ENCODE measurements at places on chromosomes 12 and 14.

DNA sequence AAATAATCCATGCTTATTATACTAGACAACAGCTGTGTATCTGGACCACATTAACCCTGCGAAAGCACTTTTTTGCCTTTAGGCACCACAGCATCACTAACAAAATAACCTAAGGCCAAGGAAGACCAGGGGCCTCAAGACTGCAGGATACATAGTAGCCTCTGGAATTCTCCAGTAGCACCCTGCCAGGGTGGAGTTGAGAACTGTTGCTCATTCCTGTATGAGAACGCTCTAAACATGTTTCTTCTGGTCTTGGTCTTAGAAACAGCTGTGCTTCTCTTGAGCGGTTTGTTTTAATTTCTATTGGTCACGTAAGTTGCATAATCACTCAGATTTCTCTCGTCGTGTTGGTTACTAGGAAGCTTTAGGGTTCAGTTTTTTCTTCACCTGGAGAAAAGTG, 7.9 kb downstream of the B4GALNT3 start:
- no peak for DNase-seq

DNA sequence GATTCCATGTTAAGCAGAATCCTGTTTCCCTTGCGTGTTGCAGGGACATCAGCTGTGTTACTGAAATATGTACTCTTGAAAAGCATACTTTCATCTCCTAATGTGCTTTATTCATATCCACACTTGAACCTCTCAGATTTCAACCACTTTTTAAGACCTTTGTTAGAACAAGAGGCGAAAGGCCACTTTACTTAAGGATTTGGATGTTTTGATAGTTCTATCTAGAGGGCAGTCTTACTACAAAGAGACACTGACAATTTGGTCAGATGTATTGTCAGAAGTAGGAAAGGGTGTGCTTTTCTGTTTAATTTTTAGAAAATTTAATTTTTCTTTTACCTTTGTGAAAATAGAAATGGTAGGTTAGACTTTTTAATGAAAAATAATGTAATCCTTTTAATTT, 267.9 kb downstream of the TMTC2 start:
- DNase-seq, result no peak

DNA sequence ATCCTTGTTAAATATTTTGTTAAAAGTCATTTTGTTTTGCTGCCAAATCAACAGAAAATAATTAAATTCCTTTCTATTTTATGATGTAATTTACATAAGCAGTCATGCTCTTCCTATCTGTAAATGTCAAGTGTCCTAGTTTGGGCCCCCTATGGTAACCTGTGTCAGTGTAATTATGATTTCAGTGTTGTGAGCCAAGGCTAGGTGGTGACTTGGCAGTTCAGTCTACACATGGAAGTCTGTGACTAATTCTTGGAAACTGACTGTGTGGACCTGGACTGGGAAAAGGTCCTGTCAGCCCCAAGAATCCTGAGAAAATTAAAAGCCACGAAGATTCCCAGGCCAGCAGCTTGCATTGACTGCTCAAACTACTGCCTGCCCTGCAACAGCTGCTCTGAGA, 371.0 kb downstream of the FUT8 start:
- no peak for DNase-seq

DNA sequence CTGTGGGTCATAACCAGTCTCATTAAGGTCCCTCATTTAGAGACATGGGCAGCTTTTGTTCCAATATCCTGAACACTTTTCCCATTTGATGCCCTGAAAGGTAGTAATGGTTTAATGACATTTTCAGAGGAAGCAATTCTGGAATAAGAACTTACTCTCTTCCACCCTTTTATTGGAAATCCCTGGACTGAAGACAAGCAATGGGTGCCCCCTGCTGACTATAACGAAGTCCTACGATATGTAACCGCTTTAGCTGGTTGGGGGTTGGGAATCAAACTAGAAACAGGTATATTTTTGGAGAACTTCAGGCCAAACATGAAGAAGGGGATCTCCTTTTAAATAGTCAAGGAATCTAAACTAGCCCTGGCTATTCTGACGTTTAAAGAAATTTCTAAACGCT, 20.5 kb downstream of the SARNP start:
- DNase-seq, result peak; percentile 80

GRCh38 chr14:63288853-63289252, 29.9 kb downstream of the GPHB5 start:
- no peak for DNase-seq

DNA sequence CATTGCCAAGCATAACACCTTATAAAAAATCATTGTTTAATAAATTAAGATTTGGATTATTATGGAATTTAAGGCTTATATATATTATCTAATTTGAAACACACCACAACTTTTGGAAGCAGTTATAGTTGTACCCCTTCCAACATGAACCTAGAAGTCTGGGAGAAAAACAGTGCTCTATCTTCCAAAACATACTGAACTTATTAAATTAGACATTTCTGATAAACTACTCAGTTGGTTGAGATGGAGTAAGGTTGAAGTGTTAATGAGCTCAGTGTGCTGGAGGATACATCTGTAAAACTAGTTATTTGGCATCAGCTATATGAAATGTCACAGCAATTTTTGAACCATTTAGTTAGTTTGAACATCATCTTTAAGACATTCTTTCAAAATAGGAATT, 227.4 kb downstream of the ALX1 start:
- DNase-seq, result peak; percentile 19

GRCh38 chr14:57486767-57487379, 6.8 kb downstream of the CCDC198 start:
- peak; percentile 76 for DNase-seq

DNA sequence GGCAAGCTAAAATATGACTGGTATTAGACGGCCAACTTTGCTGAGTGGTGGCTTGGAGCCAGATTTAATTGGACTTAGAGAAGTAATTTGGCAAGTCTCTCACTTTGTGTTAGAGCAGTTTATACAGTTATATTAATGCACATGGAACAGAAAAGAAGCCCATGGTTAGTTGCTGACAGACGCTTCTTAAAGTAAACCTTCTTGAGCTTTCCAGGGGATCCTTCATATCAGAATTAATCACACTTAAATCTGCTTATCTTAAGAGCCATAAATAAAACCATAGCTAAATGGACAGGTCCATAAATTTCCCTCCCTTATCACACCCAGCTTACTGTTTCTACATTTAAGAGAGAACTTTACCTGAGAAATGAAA, 9.6 kb downstream of the GSG1 start:
- DNase-seq, result no peak

DNA sequence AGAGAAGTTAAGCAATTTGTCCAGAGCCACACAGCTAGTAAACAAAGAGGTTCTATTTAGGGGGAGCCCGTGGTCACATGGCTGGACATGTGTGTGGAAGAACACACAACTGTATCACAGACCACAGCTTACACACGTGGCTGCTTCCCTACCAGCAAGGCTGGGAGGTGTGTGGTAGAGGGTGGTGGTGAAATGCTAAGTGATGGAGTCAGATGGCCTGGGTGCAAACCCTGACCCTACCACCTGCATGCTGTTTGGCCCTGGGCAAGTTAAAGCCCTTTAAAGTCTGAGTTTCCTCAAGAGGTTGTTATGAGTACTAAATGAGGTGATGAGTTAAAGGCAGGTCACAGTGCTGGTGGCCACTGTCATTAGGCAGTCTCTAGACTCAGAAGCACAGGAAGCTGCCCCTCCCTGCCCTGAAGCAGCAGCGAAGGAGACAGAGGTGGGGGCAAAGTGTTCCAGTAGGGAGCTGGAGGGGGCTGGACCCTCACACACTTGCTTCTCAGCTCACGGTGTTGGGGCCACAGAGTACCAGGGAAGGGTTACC, 64.2 kb downstream of the ERH start:
- no peak for DNase-seq

DNA sequence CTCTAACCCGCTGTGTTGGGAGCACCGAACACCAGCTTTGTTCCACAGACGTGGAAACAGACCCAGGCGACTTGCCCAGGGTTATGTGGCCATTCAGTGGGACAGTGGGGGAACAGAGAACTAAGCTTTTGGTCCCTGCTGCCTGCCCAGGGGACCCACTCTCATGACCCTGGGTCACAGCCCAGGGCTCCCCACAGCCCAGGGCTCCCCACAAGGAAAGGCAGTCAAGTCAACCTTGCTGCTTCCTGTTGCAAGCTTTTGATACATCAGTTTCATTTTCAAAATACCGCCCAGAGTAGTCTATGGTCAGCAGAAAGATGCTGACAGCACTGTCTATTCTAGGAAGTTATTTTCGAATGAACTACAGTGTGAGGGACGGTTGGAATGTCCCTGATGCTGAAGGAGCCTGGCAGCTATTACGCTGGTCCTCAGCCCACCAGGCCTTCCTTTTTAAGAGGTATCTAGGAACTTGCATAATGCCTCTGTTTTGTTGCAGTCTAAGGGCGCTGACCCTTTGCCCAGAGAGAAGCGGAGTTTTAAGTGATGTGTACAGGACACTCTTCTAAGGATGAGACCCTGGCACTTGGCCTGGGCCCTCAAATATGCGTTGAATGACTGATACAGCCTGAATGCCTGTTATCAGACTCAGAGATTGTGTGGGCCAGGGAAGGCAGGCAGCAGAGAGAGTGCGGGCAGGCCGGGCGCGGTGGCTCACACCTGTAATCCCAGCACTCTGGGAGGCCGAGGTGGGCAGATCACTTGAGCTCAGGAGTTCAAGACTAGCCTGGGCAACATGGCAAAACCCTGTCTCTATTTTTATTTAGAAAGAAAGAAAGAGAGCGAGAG, 12.6 kb upstream of the TTC7B start:
- DNase-seq, result no peak

GRCh38 chr12:24544368-24544767, 404.5 kb downstream of the BCAT1 start:
- DNase-seq, result no peak

GRCh38 chr14:87186737-87187136, 806.2 kb downstream of the GALC start:
- peak; percentile 8 for DNase-seq

GRCh38 chr12:19462406-19462805, 23.1 kb downstream of the AEBP2 start:
- DNase-seq, result peak; percentile 31

GRCh38 chr14:89331398-89331797, 85.6 kb downstream of the FOXN3 start:
- no peak for DNase-seq

GRCh38 chr14:87630846-87631245, 362.1 kb downstream of the GALC start:
- peak; percentile 19 for DNase-seq

DNA sequence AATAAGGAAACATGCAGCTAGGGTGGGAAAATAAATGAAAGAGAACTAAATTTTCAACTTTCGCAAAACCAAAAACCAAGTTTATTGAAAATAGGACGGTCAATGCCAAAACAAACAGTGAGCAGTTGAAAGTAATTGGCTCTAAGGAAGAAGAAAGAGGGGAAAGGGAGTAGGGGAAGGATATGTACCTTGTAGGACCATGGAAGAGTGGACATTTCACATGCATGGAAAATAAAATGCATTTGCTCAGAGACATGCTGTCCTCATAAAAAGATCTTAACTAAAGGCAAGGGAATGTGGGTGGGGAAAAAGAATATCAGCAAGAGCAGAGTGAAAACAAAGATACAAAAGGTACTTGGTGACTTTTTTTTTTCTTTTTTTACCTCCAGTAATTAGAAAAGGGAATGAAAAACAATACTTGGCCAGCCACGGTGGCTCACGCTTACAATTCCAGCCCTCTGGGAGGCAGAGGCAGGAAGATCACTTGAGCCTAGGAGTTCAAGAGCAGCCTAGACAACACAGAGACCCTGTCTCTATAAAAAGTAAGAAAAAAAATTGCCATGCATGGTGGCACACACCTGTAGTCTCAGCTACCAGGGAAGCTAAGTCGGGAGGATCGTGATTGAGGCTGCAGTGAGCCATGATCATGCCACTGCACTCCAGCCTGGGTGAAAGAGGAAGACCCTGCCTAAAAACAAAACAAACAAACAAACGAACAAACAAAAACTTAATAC, 6.6 kb downstream of the TXNDC16 start:
- no peak for DNase-seq

GRCh38 chr12:55996715-55997534, at the start of gene SUOX:
TSS of gene SUOX (plus strand) at chr12:55997276. CDS start at chr12:56002222, 4,946 bp downstream.
- DNase-seq, result peak; percentile 97

GRCh38 chr12:42669553-42669952, 80.0 kb upstream of the PRICKLE1 start:
- DNase-seq, result no peak

- no peak for DNase-seq
Observed at GRCh38 chr14:29458547-29458946, 469.1 kb downstream of the PRKD1 start.

GRCh38 chr14:26621364-26621763, 23.5 kb upstream of the NOVA1 start:
- DNase-seq, result no peak
